BJ (cell line): ENCODE measurements at places on chromosomes 11 and 22.
A peak's percentile ranks its signal among the peaks of the same experiment; 100 is the strongest.

GRCh38 chr11:48006301-48006992 lies 26.1 kb downstream of the PTPRJ start:
- no peak for DNase-seq

- no peak for DNase-seq
These were observed 39.0 kb upstream of the ADA2 start for GRCh38 chr22:17258015-17258787.

- no peak for DNase-seq
These were observed 63.3 kb downstream of the KCNQ1 start for GRCh38 chr11:2507945-2508749.

DNA sequence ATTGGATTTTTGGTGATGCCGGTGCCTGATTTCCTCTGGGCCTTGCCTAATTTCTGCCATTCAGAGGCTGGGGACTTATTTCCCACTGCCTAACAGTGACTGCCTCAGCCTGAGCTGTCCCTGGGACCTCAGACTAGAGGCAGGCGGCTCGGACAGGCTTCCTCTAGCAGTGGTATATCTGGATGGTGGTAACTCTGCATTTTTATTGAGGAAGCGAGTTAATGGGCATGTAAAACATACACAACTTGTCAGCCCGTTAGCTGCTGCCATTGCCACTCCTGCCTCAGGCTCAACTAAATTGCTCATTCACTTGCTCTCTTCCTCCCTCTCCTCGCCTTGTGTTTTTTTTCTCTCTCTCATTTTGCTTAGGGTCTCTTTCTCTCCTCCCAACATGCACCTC lies 561.6 kb downstream of the BUD13 start:
- DNase-seq: no peak

DNA sequence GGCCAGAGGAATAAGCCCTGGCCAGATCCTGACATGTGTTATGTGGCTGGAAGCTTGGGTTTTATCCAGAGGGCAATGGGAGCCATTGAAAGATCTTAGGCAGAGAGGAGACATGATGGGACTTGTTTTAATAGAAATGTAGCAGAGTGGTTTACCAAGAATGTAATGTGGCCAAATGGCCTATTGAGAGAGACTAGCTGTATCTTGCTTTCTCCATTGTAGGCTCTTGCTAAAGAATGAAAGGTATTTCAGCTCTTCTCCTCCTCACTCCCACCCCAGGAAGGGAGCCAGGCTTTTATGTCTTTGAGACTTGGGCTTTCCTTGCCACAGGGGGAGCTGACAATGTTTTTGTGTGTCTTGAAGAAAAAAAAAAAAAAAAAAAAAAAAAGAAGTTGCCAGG lies 82.3 kb downstream of the TRIM29 start:
- DNase-seq: peak; percentile 29

DNA sequence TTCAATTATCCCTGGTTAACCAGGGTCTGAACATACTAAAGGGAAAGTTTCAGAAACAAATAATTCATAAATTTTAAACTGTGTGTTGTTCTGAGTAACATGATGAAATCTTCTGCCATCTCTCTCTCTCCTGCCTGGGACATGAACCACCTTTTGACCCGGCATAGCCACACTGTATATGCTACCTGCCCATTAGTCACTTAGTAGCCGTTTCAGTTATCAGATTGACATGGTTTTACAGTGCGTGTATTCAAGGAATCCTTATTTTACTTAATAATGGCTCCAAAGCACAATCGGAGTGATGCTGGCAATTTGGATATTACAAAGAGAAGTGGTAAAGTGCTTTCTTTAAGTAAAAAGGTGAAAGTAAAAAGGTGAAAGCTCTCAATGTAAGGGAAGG lies 227.1 kb upstream of the CCDC179 start:
- DNase-seq: no peak

DNA sequence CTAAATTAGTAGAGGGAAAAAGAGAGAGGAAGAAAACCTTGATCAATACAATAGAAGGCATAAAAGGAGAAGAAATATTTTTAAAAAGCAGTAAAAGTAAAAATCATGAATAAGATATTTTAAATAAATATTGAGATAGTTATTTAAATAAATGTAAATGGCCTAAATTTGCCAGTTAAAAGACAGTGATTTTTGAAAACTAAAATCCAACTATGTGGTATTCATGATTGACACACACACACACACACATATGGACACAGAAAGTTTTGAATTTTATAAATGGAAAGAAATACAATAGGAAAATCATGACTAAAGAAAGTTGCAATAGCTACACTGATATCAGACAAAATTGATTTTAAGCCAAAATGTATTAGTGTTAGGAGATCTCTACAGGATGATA lies 313.1 kb downstream of the TBC1D22A start:
- DNase-seq: no peak

- DNase-seq: no peak
These were observed 3.7 kb downstream of the POLR2L start for GRCh38 chr11:838441-839279.

- no peak for DNase-seq
These were observed 104.9 kb downstream of the C11orf87 start for GRCh38 chr11:109526931-109527330.

GRCh38 chr11:111327908-111328624 lies 29.7 kb downstream of the POU2AF3 start:
- no peak for DNase-seq

GRCh38 chr22:25153961-25154666 lies 45.5 kb upstream of the CRYBB3 start:
- DNase-seq: no peak

- no peak for DNase-seq
These were observed 131.9 kb upstream of the MTNR1B start for GRCh38 chr11:92837595-92837994.

- no peak for DNase-seq
These were observed 84.3 kb downstream of the GGT1 start for GRCh38 chr22:24687322-24687721.

DNA sequence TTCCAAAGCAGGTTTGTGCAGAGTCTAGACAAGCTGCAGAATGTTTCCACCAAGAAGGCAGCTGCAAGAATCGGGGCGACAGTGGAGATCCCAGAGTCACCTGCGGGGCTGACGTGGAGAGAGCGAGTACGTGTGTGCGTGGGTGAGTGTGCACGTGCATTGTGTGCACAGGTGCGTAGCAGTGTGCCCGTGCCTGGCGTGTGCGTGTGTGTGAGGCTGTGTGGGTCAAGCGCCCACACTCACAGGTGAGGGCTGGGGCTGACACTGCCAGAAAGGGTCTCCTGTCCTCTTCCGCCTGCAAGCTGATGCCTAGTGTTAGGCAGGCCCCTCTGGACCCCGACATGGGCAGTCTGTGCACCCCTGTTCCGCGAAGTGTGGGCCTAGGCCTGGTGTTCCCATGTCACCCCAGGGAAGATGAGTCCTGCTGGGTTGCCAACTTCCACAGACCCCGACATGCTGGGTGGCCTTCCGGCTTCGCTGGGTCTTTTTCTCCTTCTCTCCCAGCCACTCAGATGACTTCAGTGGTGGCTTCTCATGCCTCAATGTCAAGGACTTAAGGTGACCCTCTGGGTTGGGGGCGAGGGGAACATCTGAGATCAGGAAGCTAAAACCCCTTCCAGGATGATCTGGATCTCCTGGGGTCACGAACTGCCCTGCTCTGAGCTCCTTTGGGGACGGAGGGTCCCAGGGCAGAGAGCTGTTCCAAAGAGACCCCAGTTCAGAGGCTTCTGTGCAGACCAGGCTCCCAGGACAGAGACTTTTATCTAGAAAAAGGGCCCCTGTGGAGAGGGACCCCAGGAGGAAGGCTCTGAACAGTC lies 10.4 kb upstream of the SYT8 start:
- no peak for DNase-seq
